ENCODE measurements at places on chromosomes 4 and X. TPM values are rescaled to one million over a fixed set of nuclear protein-coding genes. Genes with fewer than 3 reads are reported as not detected.

The STK26 gene
- total RNA-seq = 3.6 TPM

The NXT2 gene
- total RNA-seq = 10.7 TPM

The SHOX gene
- total RNA-seq = not detected

The PIR gene
- total RNA-seq = 31.1 TPM

The SLIT2 gene
- 24.1 TPM for total RNA-seq

The MED28 gene
- total RNA-seq = 14.4 TPM

The IL2 gene
- not detected for total RNA-seq

The MAGED4B gene
- 3.8 TPM for total RNA-seq

The PAGE2 gene
- total RNA-seq = not detected

The SOD3 gene
- 32.6 TPM for total RNA-seq

The GPRASP3 gene
- total RNA-seq = 0.54 TPM

The IL13RA2 gene
- 13.1 TPM for total RNA-seq

The SCRG1 gene
- total RNA-seq = 1.8 TPM

The SLC9B1 gene
- 0.72 TPM for total RNA-seq

The DSPP gene
- total RNA-seq = not detected

The MAGEE2 gene
- total RNA-seq = not detected

The THOC2 gene
- 36.1 TPM for total RNA-seq
